ENCODE measurements at places on chromosomes 3 and 15.

DNA sequence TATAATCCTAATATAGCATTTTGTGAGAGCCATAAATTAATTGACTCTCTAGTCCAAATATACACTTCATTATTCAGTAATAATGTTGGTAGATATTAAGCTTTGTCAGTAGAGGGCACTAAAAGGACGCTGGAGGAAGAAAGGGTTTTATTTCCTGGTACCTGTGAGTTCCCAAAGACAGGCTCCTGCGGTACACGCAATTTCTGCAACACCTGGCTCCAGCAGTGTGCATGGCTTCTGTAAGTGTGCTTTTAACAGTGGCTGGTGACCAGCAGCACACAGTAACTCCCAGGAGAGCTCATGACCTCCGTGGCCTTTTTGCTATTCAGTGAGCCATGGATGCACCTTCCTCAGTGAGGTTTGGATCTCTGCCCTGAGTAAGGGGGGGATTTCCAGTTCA is 338.3 kb upstream of the ZNF385D start:
- no peak for DNase-seq

GRCh38 chr15:99095626-99096025 is 9.3 kb upstream of the SYNM start:
- DNase-seq, result no peak

DNA sequence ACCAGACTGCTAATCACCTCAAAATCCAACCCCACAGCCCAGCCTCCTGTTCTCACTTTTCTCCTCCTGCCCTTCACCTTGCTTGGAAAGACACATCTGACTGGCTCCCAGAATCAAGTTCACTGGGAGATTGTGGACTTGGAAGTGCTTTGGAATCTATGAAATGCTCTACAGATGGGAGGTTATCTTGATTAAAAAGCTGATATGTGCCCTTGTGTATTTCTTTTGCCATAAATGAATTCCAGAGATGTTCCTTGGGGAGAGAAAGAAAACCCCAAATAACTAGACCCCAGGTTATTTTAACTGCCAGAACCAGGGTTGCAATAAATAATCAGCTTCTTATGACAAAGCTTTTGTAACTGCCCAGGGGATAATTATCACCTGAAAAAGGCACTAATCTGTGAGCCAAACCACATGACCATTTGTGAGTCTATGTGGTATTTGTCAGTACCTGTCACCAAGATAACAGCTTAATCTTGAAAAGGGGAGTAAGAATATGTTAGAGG is 21.7 kb upstream of the ARHGEF3 start:
- no peak for DNase-seq

GRCh38 chr3:47047673-47048072 is 68.2 kb downstream of the NBEAL2 start:
- no peak for DNase-seq

- DNase-seq, result no peak
These were observed 65.3 kb upstream of the RAP2B start for GRCh38 chr3:153096731-153097131.

GRCh38 chr15:92914768-92915221 is 14.7 kb downstream of the CHD2 start:
- DNase-seq, result no peak

- no peak for DNase-seq
These were observed 37.7 kb upstream of the FGD5 start for GRCh38 chr3:14780927-14781507.

DNA sequence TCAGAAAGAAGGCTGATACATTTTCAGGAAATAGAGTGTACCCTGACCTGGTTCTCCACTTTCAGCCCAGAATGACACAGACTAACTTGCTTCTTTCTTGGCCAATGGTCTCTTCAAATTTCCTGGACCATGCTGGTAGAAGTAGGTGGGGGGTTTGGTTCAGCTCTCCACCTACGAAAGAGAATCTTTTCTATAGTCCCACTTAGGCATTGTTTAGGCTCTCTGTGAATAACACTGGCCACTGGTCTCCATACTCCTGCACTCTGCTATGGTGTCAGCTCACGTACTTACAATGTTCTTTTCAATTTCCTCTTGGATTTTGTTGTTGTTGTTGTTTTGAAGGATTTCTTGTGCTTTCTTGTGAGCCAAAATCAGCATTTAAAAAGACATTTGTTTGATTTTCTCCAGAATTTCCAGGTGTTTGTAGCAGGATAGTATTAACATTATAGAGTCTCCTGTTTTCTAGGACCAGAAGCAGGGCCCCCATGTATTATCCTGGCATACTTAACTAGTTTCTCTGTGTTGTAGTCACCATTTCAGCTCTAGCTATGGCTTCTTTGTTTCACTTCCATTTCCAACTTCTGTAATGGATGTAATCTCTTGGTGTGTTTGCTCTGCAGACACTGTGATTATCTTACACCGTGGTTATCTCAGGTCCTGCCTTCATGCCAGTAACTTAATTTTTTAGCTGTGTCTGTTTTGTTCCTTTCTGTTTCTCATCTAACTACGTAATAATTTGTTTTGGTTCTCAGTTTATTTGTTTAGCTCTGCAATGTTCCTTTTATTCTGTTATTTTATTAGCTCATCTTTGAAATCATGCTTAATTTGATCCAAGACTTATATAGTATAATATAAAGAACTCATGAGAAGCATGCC is 61.4 kb downstream of the CHRNA7 start:
- no peak for DNase-seq

Data from activated CD8-positive, alpha-beta memory T cell treated with anti-CD3 and anti-CD28 coated beads for 4 hours (primary cell).